EL (cell line): ENCODE measurements at places on chromosomes 12 and 14.

DNA sequence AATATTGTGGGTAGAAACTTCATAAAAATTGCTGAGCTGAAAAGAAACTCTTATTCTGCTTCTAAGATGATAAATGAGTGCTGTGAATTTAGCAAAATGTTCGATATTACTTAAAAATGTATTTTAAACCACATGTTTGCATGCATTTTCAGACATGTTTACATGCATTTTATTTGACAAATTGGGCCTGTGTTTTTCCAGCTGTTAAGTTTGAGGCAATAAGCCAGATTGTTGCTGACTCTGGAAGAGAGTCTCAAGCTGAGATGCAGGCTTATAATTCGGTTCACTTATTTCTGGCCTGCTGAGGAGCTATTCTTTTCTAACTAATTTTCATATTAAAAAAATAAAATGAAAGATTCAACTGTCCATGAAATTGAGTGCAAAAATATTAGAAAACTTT, 110.1 kb downstream of the SYNE2 start:
- no peak for DNase-seq

DNA sequence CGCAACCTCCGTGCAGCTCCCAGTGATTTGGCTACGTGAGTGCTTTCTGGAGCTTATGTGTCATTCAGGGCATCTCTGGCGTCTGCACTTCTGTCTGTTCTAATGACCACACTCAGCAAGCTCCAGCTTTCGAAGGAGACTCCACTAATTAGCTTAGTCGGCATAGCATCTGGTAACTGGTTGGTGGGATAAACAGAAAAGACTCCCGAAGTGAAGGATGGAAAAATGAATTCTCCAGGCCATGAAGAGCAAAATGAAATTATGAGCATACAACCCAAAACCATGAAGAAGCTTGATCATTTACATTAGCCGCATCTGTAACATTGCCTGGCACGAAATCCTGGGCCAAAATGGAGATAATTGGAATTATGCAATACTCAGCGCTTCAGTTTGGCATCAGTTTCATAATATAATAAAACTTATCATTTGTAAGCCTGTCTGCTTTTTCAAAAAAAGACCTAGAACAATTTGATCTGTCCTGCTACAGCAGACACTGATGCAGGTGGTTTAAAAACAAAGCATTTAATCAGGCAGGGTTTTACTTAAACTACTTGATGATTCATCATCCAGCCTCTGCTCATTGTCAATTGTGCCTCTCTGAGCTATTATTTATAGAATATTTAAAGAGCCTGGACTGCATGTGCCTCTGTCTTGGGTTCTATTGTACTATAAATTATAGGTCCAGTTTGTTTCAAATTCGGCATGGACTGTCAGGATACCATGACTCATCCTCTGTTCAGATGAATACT, 87.4 kb downstream of the SYT1 start:
- DNase-seq = peak; percentile 3

DNA sequence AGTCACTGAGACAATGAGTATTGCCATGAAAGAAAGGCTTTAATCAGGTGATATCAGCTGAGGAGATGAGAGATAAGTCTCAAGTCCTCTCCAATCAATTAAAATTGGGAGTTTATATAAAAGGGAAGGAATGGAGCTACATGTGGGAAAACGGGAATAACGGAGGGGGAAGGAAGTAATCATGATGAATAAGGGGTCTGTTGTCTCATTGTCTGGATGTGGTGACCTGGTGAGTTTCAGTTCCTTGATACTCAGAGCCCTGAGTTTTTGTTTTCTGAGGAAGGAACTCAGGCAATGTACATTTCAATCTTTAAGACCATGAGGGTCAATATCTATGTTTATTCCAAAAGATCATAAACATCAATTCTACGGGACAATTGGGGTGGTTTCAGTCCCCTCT, 198.8 kb downstream of the KITLG start:
- DNase-seq = no peak

DNA sequence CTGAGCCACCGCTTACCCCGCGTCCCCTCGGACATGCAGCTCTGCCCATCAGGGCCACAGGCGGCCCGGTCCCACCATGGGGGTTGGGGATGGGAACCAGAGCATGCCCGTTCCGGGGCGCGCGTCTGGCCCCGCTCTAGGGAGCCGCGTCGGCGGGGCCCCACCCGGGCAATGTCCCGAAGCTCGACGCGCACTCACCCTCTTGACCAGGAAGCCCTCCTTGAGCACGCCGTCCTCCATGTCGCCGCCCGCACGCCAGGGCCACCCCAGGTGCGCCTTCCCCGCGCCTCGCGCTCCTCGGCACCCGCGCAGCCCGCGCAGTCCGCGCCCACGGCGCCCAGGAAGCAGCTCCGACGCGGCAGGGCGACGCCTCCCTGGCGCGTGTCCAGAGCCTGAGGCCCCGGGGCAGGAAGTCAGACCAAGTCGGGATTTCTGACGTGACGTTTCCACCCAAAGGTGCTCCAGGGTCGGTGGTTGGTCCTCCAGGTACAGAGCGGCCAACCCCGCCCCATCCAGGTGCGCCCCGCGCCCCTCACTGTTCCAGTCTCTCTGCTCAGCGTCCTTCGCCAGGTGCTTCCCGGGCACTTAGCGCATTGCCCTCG, at the start of gene PLEK2:
TSS of gene PLEK2 (minus strand) at position 346 of the 602 bp plus-strand sequence. CDS start at position 240, 106 bp downstream.
- DNase-seq = peak; percentile 69

DNA sequence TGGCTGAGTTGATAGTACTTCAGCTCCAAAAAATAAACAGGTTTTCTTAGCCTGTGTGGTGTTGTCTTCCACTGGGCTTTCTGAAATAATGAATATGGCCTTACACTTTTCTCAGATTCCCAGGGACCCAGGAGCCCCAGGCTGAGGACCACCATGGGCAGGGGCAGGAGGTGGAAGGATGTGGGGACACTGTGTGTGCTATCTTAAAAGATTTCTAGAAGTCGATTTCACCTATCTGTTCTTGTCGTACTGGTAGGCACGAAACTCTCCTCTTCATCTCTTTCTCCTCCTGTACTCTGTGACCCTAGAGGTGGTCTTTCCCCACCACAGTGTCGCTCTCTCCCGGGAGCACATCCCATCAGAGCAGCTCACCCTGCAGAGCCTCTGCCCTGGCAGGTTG, 107.7 kb upstream of the FKBP4 start:
- no peak for DNase-seq

DNA sequence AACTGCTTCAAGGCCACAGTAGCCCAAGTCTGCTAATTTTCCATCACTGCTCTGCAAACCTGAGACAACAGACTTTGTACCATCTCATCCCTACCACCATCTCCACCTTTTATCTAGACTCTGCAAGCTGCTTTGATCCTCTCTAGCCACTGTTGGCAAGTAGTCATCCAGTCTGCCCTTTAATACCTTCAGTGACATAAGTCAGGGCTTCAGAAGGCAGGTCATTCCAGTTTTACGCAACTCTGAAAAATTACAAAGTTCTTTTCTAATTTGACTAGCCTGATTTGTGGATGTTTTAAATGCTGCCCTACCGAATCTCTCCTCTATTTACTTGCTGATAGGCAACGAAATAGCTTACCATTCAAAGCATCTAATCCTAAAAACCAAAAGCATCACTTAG, 2.8 kb downstream of the FERMT2 start:
- no peak for DNase-seq
